Effector memory CD4-positive, alpha-beta T cell (primary cell): ENCODE measurements at places on chromosomes 3 and 15.

DNA sequence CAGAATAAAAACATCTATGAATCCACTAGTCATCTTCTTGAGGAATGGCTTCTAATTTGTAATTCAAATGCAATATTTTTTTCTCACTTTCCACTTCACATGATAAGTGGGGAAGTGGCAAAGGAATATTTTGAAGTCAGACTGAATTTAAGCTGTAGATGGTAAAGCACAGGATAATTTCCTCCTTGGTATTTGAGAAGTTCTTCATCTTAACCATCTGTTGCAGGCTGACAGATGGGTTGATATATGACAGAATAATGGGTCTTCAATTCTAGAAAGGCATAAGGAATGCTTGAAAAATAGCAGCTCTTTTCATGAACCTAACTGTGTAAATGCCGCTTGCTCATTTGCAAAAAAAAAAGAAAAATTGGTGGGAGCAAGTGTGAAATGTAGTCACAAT lies 66.5 kb upstream of the SNTN start:
- no peak for DNase-seq

GRCh38 chr3:186080849-186081438 lies 27.9 kb downstream of the ETV5 start:
- no peak for DNase-seq

DNA sequence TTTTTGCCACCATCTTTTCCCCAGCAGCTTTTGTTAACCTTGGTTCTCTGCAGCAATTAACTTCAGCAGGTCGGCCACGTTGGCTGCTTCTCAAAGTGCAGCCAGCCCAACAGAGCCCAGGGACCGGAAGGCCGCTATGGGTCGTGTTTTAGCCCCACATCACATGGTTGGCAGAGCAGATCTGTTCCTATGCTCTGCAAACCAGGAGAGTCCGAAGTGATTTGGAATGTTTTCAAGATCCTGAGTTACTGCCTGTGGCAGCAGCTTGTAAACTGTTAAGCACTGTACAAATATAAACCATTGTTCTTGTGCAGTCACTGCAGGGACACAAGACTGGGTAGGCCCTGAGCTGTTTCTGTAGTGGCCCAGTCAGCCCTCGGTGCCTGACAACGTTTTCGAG lies 69.6 kb upstream of the MYZAP start:
- no peak for DNase-seq

DNA sequence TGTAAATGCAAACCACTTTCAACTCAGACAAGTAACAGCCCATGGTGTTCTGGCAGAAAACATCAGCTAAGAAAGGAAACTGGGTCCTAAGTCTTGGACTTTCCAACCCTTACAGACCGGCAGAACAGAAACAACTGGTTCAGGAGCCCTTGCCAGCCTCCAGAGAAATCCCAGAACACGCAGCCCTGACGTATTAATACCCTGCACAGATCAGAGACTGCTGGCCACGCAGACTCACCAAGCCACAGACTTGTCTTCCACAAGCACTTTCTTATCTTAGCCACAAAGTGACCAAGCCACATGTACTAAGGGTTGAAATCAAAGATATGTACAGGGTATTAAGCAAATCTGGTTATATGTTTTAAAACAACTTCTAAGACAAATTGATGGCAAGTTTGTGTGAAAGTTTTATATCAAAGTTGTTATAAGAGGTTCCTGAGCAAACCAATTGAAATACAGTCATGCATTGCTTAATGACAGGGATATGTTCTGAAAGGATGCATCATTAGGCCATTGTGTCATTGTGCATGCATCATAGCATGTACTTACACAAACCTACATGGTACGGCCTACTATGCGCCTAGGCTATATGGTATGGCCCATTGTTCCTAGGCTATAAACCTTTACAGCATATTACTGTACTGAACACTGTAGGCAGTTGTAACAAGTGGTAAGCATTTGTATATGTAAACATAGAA lies 36.8 kb downstream of the BTD start:
- DNase-seq: no peak

DNA sequence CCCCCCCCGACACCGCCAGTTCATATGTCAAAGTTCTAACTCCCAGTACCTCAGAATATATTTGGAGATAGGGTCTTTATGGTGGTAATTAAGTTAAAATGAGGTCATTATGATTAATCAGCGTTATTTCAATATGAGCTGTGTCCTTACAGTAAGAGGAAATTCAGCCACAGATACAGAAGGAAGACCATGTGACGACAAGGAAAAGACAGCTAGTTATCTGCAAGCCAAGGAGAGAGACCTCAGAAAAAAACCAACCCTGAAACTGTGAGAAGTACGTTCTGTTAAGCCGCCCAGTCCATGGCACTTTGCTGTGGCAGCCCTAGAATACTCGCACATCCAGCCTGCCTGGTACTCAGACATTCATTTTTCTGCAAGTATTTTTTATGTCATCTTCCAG lies 62.3 kb upstream of the ARL8B start:
- no peak for DNase-seq

- DNase-seq: no peak
Observed at GRCh38 chr3:12275974-12276650, 12.8 kb upstream of the PPARG start.

GRCh38 chr15:80207887-80208286 lies 44.1 kb downstream of the CTXND1 start:
- DNase-seq: no peak

GRCh38 chr15:91102546-91103330 lies 2.7 kb downstream of the SV2B start:
- DNase-seq: no peak

GRCh38 chr3:24154013-24154695 lies 209.1 kb downstream of the NR1D2 start:
- no peak for DNase-seq

DNA sequence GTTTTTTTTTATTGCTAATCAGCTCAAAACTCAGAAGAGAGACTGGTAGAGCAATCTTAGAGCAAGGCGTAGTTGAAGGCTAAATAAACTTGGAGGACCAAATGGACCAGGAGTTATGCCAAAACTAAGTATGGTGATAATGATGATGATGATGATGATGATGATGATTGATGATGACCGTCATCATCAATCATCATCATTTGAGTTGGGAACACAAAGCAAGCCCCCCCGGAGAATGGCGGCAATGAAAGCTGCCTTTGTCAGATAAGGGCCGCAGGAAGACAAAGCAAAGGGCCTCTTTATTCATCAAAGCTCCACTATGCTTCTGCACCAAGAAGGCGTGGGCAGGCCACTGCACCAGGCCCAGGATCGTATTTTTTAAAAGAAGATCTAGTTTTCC lies 82.1 kb upstream of the RAD18 start:
- DNase-seq: no peak

- no peak for DNase-seq
Observed at GRCh38 chr3:128296469-128297251, 143.4 kb downstream of the EEFSEC start.

GRCh38 chr3:128198313-128198712 lies 45.0 kb downstream of the EEFSEC start:
- DNase-seq: no peak

DNA sequence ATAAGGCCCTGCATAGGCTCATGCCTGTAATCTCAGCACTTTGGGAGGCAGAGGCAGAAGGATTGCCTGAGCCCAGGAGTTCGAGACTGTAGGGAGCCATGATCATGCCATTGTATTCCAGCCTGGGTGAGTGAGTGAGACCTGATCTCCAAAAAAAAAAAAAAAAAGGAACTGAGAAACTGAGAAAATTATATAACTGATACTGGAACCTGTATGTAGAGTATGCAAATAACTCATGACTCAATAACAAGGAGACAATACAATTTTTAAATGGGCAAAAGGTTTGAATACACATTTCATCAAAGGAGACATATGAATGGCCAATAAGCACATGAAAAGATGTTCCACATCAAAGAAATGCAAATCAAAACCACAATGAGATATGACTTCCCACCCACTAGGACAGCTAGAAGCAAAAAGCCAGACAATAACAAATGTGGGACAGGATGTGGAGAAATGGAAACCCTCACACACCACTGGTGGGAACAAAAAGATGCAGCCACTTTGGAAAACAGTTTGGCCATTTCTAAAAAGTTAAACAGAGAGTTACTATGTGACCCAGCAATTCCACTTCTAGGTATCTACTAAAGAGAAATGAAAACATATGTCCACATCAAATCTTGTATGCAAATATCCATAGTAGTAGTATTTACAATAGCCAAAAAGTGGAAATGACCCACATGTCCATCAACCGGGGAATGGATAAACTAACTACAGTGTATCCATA lies 70.7 kb downstream of the IQSEC1 start:
- DNase-seq: no peak

- no peak for DNase-seq
Observed at GRCh38 chr3:62439176-62439813, 65.9 kb upstream of the FEZF2 start.
